ENCODE measurements at places on chromosomes 12 and 14. TPM values are rescaled to one million over a fixed set of nuclear protein-coding genes. Genes with fewer than 3 reads are reported as not detected.

The IFNG-AS1 gene
- total RNA-seq, result not detected

The PRMT5 gene
- total RNA-seq, result 56.8 TPM

The GCH1 gene
- 54.8 TPM for total RNA-seq

The SMIM41 gene
- not detected for total RNA-seq

The VAMP1 gene
- 73.4 TPM for total RNA-seq

The GPR135 gene
- 1.5 TPM for total RNA-seq

The TAS2R7 gene
- not detected for total RNA-seq

The MYO1H gene
- not detected for total RNA-seq

The PLEKHD1 gene
- total RNA-seq, result 0.19 TPM

The PLEKHH1 gene
- 0.50 TPM for total RNA-seq

The KRT73 gene
- 8.2 TPM for total RNA-seq

- DNase-seq, result no peak
Observed at GRCh38 chr14:53226553-53226952, 73.4 kb upstream of the DDHD1 start.

DNA sequence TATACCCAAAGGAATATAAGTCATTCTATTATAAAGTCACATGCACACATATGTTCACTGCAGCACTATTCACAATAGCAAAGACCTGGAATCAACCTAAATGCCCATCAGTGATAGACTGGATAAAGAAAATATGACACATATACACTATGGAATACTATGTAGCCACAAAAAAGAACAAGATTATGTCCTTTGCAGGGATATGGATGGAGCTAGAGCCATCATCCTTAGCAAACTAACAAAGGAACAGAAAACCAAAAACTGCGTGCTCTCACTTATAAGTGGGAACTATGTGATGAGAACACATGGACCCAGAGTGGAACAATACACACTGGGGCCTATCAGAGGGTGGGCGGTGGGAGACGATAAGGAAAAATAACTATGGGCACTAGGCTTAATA, 21.3 kb downstream of the FBXO21 start:
- no peak for DNase-seq

DNA sequence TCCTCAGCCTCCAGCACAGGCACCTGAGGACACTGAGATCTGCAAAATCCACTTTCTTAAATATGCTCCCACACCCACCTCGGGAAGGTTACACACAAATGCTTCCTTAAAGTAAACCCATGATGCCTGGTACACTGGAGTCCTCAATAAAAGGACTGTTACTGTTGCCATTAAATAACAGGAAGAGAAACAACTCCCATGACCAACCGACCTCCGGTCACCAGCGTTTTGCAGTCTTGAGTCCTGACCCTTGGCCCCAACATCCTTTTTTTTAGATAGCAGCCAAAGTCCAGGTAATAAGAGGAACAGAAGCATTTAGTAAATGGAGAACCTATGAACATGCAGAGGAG, 42.4 kb downstream of the ITPK1 start:
- DNase-seq, result no peak

- DNase-seq, result no peak
Observed at GRCh38 chr14:91858536-91859275, 8.6 kb downstream of the TC2N start.

GRCh38 chr14:104827177-104828055, 26.5 kb downstream of the ZBTB42 start:
- DNase-seq, result peak; percentile 59

- no peak for DNase-seq
Observed at GRCh38 chr12:101793401-101793800, 37.4 kb downstream of the GNPTAB start.

DNA sequence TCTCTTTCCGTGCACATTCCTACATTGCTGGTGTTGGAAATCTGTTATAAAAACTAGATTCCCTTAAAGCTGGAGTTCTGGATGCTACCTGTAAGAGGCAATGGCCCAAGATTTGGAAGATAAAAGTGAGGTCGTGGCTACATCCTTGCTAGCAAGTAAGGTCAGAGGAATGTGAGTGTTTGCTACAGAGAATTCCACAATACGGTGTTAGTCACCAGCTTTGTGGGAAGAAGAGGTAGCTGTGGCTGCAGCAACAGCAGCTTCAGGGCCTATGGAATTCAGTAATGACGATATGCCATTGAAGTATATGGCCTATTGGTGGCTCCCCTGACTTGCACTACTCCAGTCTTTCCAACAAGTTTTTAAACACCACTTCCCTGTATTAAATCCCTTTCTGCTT, 227.7 kb upstream of the TMEM260 start:
- DNase-seq, result no peak

- no peak for DNase-seq
Observed at GRCh38 chr12:95177201-95177768, 40.0 kb downstream of the FGD6 start.

- no peak for DNase-seq
Observed at GRCh38 chr14:56202256-56202655, 84.0 kb downstream of the PELI2 start.

- no peak for DNase-seq
Observed at GRCh38 chr12:91854725-91855124, 290.9 kb downstream of the BTG1 start.

DNA sequence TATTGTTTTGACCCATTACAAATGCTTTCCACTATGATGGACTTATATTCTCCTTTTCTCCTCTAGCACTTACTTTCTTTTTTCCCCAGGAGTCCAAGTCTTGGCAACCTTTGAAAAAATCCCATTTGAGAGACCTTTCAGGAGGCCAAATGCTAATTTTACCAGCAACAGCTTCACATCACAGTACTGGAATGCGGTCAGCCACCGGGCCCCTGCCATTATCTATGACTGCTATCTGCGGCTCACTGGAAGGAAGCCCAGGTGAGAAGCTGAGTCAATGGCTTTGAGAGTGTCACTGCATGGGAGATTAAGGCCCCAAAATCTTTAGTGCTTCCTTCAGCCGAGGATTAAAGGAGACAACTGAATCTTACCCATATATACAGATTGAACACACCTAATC, 64.2 kb downstream of the ERGIC2 start:
- no peak for DNase-seq

DNA sequence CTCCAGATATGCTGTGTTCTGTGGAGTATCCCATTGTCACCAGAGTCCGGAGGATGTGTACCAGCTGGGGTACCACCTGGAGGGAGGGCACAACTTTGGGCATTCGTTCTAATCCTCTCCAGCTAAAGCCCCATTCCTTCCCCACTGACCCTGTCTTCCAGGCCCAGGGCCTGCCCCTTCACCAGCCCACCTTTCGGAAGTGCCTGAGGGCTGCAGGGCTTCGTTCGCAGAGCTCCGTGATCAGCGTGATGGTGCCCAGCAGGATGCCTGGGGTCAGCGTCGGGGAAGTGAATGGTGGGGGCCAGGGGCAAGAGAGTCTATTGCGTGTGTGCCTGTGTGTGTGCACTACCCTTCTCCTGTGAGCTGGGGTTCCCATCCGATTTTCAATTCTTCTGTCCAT, 2.0 kb downstream of the AP1G2 start:
- no peak for DNase-seq

- DNase-seq, result no peak
Observed at GRCh38 chr12:118840399-118840798, 140.9 kb upstream of the SRRM4 start.

GRCh38 chr14:41350476-41350875, 256.2 kb upstream of the LRFN5 start:
- DNase-seq, result no peak

DNA sequence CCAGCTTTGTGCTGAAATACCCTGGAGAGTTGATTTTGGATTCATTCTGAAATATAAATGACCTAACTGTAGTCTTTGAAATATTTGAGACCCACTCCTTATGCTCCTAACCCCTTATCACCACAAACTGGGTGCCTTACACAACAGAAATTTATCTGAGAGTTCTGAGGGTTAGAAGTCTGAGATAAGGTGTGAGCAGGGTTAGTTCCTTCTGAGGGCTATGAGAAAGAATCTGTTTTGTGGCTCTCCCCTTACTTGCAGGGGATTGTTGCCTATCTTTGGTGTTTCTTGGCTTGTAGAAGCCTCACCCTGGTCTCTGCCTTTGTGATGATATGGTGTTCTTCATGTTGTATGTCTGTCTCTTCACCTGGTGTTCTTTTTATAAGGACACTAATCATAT, 91.7 kb downstream of the DERA start:
- no peak for DNase-seq

DNA sequence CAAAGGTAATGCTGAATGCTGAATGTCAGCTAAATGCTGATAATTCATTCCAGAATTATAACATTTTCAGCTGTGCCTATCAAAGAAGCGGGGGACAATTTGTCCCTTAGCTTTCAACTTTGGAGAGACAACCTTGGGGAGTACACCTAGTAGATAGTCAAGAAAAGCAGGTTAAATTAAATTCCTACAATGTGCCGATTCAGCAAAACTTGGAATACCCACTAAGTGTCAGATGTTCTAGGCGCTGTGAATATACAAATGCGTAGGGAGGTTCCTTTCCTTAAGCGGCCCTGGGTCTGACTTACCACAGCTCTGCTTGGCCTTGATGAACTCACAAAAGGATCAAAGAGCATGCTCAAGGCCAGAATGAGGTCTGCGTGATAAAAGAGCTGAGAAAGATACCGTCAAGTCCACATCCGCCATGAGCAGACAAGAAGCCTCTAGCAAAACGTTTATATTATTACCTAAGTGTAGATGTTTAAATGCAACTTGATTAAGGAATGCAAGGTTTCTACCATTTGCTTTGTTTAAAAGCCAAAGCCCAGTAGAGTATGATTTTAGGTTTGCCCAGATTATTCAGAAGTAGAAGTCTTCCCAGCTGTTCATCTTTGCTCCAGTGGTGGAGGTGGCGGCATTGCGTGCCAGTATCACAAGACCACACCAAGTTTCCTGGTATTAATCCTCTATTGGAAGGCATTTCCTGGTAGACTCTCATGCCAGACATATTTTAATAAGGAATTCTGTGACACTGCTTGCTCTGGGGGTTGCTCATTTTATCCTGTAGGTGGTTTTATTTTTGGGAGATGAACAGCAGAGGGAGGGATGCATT, 368.6 kb downstream of the DPF3 start:
- DNase-seq, result no peak

DNA sequence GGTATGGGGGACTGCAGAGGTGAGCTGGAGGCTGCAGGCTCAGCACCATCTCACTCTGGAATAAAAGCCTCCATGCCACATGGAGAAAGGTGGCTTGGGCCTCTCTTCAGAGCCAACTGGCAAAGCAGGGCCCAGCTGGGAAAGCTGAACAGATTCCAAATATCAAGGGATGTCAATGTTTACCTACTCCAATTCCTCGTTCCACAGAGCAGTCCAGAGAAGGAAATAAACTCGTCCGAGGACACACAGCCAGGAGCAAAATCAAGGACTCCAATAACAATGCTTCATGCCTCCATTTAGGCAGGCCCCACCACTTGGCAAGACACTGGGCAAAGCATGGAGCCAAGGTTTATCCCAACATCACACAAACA, 36.3 kb upstream of the PNMA1 start:
- no peak for DNase-seq

DNA sequence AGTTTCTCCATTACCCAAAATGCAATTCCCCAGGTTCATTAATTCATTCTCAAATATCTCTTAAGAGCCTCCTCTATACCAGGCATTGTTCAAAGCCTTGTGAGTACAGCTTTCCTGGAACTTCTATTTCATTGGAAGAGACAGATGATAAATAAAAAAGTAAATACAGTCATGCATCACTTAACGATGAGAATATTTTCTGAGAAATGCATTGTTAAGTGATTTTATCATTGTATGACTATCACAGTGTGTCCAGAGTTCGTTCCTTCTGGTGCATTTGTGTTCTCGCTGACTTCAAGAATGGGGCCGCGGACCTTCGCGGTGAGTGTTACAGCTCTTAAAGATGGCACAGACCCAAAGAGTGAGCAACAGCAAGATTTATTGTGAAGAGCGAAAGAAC, 66.0 kb downstream of the ANO4 start:
- DNase-seq, result no peak

DNA sequence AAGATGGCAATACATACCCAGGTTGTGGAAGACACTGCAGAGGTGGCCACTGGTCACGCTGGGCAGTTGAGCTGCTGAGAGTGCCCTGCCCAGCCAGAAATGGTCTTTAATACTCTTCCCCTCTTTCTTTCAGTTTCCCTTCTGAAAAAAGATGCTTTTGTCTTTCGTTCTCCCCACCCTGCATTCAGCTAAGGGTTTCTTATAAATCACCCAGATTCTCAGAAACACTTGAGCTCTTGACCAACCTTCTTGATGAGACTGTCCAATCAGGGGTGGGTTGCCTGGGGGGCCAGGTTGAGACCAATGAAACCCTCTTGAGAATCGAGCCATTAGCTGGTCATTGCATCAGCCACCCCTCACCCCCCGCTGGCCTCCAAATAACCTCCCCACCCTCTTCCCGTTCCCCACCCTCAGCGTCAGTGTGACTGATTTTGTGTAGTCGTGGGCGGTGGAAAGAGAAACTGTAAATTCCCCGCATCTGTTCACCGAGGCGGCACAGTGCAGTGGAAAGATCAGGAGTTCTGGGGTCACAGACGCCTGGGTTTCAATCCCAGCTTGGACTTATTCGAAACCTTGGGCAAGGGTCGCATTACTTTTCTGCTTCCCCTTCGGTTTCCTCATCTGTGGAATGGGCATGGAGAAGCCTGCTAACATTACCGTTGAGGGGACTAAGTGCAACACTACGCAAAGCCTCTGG, 52.3 kb downstream of the SLC25A47 start:
- DNase-seq, result peak; percentile 78

GRCh38 chr14:22646570-22647254, 2.6 kb upstream of the OR6J1 start:
- DNase-seq, result no peak

GRCh38 chr12:113468365-113469223, 3.1 kb downstream of the LHX5 start:
- DNase-seq, result no peak

DNA sequence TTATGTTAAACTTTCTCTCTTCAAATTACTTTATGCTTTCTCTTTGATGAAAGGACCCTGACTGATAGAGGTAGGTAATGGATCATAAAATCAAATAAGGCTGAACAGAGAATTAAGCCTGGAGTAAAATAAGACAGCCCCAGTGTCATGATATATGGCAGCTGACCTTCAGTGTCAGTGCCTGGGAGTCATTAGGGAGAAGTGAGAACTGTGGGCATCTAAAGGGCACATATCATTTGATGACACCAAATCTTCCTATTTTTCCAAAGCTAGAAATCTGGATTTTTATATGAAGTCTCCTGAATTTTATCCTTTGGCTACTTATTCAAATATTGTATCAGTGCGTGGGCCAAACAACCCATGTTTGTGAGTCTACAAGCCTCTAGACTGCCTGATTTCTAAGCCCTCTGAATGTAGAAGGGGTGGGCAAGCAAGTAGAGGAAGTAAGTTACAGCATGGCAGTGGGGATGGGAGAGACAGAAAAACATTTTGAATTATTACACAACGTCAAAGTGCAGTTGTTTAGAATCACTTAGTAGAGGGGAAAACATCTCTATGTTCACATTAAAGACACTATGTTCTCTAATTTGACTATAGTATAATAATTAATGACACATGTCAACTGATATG, 10.0 kb downstream of the SLC39A9 start:
- no peak for DNase-seq

- no peak for DNase-seq
Observed at GRCh38 chr14:105840266-105841021, 314.1 kb downstream of the TMEM121 start.

DNA sequence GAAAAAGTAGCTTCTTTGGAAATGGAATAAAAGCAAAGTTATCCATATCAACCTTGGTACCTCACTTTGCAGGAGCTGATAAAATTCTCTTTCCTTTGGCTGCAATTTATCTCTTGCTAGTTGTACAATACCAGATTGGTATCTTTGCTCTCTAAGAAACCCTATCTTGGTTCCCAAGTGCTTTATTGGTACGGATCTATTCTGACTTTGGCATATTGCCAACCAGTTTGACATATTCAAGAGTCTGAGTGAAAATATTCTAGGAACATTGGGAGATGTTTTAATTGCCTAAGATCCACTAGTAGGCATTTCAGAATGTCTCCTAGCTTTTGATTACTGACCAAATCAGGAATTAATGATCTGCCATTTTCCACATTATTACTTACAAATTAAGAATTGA, 167.2 kb upstream of the ATP2B1 start:
- no peak for DNase-seq

Data from activated CD4-positive, alpha-beta T cell treated with anti-CD3 and anti-CD28 coated beads, Interleukin-2, amount 10 ng/mL, durations not matched to agents 7 days and 5 days (primary cell).